ENCODE measurements at places on chromosomes 11 and 22.

DNA sequence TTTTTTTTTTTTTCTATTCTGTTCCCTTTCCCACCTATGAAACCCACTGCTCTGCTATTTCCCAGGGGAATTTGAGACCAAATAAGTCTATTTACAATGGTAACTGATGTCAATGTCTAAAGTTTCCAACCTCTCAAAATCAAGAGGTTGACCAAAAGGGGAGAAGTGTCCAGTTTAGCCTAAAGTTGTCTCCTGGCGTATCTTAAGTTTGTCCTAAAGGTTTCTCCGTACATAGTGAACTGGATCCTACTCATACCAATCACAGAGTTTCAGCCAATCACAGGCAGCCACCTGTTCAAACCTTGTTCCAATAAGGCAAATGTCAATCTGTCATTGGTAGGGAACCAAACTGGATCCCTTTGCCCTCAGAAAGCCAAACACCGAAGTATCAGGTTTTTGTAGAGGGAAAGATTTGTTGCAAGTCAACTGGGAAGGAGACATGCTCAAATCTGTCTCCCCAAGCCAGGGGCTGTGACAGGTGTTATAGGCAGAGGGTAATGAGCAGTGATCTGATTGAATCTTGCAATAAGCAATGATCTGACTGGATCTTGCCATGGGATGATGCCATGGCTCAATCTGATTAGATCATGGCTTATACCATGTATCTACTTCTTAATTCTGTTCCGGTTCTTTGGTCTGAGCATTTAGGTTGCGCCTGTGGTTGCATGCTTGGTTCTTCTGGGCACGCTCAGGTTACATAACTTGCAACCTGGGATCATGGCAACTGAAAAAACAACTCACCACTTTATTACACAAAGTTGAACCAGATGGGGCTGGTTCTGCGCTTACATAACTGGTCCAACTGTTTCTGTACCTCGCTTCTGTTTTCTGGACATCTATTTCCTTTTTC is 1.1 kb upstream of the VPS37C start:
- DNase-seq: peak; percentile 88

DNA sequence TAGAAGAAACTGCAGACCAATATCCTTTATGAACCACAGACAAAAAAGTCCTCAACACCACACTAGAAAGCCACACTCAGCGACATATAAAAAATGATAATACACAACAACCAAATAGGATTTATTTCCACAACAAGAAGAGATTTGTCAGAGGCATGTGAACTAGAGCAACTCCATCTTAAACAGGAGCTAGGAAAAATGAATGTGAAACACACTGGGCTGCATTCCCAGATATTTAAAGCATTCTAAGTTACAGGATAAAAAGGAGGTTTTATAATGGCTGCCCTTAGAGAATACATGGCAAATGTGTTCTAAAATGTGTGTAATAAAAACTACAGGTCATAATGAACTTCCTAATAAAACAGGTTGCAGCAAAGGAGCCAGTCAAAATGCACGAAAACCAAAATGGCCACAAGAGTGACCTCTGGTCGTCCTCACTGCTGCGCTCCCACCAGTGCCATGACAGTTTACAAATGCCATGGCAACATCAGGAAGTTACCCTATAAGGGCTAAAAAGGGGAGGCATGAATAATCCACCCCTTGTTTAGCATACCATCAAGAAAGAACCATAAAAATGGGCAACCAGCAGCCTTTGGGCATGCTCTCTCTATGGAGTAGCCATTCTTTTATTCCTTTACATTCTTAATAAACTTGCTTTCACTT is 21.8 kb downstream of the XKR3 start:
- no peak for DNase-seq

DNA sequence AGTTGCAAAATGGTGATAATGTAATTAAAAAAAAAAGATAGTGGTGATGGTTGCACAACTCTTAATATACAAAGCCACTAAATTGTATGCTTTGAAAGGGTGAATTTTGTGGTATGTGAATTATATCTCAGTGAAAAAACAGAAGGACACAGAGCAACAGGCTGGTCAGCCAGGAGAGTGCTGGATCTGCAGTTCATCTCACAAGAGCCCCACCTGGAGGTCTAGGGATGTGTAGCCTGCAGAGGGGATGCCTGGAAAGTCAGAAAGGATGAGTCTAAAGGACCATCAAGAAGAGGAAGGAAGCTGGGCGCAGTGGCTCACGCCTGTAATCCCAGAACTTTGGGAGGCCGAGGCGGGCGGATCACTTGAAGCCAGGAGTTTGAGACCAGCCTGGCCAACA is 9.0 kb downstream of the POLR3H start:
- peak; percentile 60 for DNase-seq

- no peak for DNase-seq
These were observed 227.4 kb downstream of the CADM1 start for GRCh38 chr11:115276799-115277198.

GRCh38 chr11:93133488-93134109 is 64.2 kb downstream of the SLC36A4 start:
- no peak for DNase-seq

All from RKO (cell line).